NCI-H1105 treated with DMSO at 0.1 percent for 48 hours (cell line): ENCODE measurements at places on chromosomes 5 and 9.

DNA sequence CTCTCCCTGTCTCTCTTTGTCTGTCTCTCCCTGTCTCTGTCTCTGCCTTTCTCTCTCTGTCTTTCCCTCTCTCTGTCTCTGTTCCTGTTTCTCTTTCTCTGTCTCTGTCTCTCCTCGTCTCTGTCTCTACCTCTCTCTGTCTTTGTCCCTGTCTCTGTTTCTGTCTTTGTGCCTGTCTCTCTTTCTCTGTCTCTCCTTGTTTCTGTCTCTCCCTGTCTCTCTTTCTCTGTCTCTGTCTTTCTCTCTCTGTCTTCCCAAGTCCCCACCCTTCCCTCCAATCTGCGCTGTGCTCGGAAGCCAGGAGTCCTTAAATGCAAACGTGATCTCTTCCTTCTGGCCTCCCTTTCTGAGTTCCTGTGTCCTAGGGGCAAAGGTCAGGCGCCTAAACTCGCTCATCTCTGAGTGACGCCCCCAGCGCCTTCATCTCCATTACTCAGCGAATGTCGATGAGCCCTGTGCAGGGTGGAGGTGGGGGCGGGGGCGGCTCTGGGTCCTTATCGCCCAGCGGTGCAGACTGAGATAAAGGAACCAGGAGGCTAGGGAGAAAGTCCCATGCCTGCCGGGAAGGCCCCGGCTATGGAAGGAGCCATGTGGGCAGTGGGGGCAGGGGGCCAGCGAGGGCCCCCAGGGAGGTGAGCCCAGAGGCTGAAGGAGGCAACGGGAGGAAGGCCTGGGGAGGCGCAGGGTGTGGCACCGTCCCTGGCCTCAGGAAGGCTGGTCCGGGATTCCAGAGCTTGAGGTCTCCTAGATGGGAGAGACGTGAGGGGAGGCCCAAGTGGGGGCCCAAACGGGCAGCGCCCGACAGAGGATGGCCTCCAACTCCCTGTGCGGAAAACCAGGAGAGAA, 1.5 kb upstream of the SLC6A19 start:
- no peak for DNase-seq

- DNase-seq = no peak
Observed at GRCh38 chr5:171867786-171868185, 82.2 kb downstream of the SMIM23 start.

DNA sequence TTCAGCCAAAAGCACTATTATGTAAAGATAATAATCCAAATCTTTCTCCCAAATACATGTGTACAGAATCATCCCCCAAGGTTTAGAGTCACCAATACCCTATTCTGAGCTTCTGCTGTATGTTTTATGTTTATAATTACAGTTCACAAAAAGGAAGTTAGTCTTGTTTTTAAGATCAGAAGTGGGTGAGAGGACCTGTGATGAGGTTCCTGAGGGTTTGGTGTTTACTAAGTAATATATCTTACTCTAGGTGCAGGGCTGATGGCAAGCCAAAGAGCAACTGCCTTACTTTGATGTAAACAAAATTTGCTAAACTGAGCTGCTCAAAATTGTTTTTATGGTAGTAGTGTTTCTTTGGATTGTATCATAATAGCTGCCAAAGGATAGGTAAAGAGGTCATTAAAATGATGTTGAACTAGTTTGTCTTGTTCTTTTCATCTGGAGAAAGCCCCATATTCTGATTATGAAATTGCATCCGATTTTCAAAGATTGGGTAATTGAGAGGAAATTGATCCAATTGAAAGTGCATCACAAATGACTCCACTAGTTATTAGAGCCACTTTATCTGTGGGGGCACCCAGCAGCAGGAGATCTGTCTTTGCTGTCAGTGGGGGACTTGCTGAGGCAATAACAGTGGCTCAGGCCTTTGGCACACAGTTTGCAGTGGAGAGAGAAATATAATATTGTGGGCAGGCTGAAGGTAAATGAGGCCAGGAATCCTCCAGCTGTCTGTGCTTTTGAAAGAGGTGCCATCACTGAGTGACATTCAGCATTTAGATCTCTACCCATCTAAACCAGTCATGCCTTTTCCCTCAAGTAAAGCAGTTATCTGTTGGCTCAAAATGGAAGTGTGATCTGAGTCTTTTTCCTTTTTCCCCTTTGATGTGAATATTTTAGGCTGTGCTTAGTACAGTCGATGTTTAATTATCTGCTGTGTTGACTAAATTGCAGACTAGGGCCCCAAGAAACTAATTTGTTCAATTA, 14.1 kb downstream of the TRIM32 start:
- peak; percentile 42 for DNase-seq

GRCh38 chr9:18707061-18707461, 233.1 kb downstream of the ADAMTSL1 start:
- no peak for DNase-seq

GRCh38 chr5:135398160-135398854, 724 bp downstream of the MACROH2A1 start:
- DNase-seq = peak; percentile 18

DNA sequence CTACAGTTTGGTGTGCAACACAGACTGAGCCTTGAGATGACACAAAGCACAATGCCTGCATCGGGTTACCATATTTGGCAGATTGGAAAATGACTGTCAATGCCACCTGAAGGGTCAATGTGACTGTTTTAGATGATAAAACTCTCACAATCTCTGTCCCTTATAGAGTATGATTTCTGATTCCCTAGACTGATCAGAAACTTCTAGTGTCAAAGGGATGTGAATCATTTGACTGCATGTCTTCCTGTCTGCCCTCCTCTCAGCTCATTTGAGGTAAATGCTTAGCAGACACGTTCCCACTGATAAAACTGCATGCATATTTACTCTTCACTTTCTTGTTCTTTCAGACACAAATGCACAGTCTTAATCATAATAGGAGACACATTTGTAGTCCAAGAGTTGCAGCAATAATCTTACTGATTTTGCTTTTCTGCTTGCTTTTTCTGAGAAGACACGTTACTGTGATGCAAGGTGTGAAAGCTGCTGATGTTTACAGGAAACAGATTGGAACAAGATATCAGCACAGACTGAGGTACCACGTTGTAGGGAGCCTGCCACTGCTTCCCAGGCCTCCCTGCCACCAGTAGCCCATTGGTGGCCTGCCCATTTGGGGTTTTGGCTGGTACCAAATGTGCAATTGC, 77.8 kb downstream of the GCNT4 start:
- no peak for DNase-seq

DNA sequence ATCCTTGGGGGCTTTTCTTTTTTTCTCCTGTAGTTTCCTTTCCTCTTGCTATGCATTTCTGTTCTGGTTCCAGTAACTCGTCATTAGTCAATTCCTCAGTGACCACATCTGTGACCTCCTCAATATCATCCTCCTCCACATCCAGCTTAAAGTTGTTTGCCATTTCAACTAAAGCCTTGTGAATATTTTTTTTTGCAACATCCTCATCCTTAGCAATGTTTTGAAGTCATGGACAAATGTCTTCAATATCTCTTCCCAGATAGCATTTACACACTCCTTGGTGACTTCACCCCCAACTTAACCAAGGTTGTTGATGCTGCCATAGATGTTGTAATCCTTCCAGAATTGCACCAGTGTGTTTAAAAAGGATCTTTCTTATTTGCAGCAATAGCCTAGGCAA, 14.7 kb upstream of the ADRB2 start:
- DNase-seq = no peak

GRCh38 chr5:39213447-39214207, 5.7 kb downstream of the FYB1 start:
- DNase-seq = no peak

DNA sequence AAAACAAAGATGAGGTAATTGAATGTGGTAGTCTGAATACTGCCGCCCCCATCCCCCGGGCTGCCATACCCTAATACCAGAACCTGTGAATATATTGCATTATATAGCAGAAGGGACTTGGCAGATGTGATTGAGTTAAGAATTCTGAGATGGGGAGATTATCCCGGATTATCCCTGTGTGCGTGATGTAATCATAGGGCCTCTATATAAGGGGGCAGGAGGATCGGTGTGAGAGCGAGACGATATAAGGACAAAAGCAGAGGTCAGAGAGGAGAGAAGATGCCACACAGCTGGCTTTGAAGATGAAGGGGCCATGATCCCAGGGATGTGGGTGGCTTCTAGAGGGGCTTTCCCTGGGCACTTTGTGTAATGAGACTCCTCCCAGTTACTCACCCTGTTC, 101.7 kb upstream of the TLE1 start:
- DNase-seq = no peak
